Epithelial cell of esophagus (primary cell): ENCODE measurements at places on chromosomes 2 and 18.
A peak's percentile ranks its signal among the peaks of the same experiment; 100 is the strongest.

GRCh38 chr2:237306083-237306786 lies 107.7 kb downstream of the COL6A3 start:
- no peak for DNase-seq

DNA sequence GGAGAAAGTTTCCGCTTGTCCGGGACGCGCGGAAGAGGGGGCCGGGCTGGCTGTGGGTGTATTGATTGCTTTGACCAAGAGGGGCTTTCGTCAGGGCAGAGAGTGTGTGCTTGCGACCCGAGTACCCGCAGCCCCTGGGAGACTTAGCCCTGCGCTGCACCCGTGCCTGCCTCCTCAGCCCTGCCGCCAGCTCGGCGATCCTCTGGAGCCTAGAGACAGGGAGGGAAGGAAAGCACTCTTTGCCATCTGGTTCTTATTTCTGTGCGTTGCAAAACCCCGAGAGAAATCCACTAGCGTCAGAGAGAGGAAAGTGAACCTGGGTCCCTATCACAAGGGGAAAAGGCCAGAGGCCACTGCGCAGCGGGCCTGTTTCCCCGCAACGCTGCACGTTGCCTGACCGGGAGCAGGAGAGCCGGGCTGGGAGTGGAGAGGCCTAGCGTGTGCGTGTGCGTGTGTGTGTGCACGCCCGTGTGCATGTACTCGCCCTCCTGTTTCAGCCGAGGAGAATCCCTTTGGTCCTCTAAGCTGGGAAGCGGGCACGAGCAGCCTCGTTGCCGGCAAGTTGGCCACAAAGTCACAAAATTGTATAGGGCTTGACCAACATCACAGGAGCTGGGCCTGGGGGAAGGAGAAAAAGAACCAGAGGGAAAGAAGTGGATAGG lies 1.7 kb downstream of the SIX3 start:
- DNase-seq: no peak

DNA sequence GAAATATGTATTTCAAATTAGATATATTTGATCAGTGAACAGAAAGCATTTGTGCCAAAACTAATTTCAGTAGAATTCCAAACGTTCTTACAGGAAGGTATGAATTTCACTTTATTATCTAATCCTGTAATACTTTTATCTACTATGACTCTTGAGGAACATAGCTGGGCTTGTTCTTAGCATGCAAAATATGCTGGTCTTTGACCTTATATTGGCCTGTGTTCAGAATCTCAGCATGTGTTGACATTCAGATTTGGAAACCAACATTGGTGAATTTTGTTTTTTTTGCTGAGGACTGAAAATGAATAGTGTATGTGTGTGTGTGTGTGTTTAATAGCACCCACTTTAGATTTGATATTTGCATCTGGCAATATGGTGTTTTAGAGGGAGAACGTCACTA lies 112.2 kb downstream of the MEIS1 start:
- DNase-seq: no peak

DNA sequence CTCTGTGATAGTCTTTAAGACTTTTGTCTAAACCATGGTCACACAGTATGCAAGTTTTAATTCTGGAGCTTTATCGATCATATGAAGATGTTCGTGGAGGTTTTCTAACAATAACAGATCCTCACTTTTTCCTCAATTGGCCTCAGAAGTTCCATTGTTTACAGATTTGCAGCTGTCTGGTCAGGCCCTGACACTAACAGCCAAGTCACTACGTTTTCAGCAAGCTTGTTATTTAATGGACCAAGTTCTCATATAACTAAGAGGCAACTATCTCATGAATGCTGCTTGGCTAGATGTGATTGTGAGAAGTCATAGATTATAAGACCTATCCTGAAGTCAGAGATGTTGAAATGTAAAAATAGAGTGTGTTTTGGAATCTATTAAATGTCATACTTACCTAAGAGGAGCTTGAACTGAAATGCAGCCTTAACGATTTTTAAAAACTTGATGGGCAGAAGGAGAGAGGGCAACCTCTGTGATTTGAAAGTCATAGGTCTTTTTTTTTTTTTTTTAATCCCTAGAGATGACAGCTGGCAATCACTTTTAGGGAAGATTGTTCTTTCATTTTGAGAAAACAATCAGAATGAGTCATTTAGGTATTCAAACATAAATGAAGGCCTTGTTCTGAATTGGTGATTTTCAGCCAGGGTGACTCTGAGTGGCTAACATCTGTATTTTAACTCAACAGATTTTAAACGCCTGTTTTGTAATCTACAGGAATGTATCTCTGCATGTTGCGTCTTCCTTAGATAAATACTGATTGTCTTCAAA lies 48.4 kb upstream of the NEMP2 start:
- no peak for DNase-seq

DNA sequence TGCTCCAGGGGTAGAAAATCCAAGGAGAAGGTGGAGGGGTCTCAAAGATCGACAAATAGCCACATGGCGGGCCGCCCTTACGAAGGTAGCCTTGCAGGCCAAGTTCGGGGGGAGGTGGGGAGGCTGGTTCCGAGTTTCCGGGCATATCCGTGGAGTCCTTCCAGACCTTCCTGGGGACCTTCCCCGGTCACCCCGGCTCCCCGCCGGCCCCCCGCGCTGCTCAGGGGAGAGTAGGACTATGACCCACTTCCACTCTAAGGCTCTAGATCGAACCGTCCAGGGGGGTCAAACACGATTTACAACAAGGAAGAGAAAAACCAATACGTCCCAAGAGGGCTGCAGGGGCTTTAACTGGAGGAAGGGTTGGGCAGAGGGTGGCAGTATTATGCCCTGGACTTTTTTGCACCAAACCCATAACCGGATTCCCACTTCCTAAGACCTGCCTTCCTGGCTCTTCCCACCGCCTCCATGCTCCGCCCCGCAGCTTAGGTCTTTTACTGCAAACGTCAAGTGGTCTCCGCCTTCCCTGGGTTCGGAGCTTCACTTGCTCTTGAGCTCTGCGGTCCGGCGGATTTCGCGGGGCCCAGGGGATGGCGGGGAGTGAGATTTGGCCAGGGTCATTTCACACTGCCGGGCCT lies 779 bp upstream of the LYPD6 start:
- peak; percentile 81 for DNase-seq

- no peak for DNase-seq
These were observed 122.1 kb downstream of the SH3BP4 start for GRCh38 chr2:235073868-235074413.

DNA sequence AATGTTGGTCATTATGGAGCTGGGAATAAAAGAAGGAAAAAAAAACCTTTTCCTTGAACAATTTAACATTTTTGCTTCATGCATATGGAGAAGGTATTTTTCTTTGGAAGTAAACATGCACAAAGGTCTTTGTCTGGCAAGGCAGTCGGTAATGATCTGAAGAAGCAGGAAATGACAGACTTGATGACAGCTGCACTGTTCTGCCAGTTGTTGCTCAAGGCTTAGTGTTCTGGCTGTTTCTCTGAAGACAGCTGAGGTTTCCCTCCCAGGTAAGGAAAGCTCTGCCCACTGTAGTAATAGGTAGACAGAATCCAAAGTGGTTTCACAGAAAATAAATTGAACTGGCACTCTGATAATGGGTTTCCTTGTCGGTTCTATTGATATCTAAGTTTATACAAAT lies 308.4 kb upstream of the GCFC2 start:
- DNase-seq: peak; percentile 33

DNA sequence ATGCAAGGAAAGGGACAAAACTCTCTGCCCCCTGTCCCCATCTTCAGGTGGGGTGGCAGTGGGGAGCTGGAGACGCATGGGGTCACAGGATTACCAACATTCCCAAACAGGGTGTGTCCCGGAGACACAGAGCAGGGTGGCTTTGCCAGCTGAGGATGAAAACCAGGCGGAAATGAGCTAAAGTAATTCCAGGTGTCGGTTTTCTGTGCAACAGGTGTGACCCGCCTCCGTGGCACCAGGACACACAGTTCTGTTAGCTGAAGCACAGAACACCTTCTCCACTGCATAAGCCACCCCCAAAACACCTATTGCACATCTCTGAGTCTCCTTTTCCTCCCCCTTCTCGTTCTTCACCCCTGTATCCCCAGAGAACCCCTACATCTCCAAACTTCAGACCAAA lies 122.7 kb upstream of the GLI2 start:
- DNase-seq: no peak

GRCh38 chr2:225616372-225616771 lies 216.9 kb downstream of the NYAP2 start:
- DNase-seq: peak; percentile 14

DNA sequence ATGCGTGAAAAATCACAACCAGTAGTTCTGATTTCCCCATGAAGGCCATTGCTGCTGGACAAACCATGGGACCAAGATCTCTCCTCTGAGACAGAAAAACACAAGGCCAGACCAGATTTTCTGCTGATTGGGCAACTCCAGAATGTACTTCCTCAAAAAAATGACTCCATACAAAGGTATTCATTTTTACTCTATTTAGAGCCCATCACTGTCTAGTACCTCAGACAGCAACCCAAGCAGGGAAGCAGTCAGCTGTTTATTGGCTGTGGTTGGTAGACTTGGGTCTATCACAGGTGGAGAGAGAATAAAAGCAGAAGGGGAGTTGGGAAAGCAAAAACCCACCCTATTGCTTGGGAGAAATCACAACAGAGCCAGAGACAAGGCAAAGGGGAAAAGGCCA lies 219.9 kb downstream of the PIK3C3 start:
- peak; percentile 66 for DNase-seq

GRCh38 chr18:35968278-35968880 lies 4.1 kb upstream of the RMP24 start:
- DNase-seq: peak; percentile 79

- DNase-seq: no peak
These were observed 25.4 kb downstream of the SH3BP4 start for GRCh38 chr2:234977228-234977679.

GRCh38 chr2:40348038-40348437 lies 103.9 kb downstream of the SLC8A1 start:
- DNase-seq: no peak

GRCh38 chr2:18588049-18588448 lies 1.3 kb downstream of the NT5C1B start:
- no peak for DNase-seq

DNA sequence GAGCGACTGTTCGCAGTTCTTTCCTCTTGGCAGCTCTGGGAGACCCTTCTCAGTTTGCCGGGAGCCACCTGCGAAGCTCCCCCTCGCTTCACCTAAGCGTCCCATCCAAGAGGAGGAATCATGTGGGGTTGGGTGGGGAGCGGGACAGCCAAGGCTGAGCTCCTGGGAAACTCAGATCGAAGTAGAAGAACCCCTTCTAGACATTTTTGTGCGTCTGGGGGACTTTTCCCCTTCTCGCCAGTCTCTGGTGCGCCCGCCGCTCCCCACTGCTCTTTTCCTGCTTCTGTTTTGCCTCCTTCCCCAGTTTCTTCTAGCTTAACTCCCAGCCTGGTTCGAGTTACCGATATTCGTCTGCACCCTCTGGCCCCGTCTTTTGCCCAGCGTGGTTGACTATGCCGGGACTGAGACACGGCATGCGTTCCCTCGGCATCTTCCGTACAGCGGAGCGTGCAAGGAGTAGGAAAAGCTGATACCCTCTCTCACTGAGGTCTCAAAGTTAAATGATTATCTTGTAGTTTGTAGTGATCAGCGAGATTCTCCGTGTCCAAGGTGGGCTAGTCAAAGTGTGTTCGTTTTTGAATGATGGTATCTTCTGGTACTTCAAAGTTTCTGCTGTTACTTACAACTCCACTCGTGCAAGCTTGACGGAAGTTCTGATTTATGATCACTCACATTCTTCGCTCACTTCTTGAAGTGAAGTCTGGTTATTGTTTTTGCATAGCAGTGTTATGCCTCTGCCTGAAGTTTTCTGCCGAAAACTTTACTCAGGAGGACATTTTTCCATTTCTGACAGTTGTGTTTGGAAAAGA lies 664 bp downstream of the CAMKMT start:
- DNase-seq: peak; percentile 58

GRCh38 chr2:36360834-36361233 lies 5.3 kb downstream of the CRIM1 start:
- DNase-seq: no peak

DNA sequence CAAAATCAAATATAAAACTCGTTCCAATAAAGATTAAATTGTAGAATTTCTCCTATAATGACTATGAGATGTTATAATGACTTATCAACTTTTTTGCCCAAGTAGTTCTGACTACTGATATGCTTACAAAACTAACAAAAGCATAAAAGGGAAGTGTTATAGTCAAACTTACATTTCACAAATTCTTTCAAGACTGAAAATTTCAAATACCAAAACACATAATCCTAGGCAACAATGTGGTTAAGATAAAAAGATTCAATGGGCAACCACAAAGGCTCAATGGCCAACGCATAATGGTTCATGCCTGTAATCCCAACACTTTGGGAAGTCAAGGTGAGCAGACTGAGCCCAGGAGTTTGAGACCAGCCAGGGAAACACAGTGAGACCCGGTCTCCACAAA lies 135.7 kb downstream of the USP34 start:
- no peak for DNase-seq

DNA sequence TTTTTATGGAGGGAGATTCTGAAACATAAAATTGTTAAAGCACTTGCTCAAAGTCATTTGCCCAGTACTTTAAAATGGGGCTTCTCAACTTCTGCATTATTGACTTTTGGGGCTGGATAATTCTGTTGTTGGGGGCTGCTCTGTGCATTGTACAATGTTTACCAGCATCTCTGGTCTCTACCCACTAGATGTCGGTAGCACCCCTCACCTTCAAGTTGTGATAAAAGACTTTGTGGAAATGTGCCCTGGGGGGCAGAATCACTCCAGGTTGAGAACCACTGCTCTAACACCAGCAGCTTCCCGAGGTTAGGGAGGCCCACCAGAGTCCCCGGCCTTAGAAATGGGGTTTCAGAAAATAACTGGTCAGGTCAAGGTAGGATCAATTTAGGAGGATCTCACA lies 26.8 kb upstream of the CUL3 start:
- no peak for DNase-seq
